NCI-H2081 treated with DMSO at 0.1 percent for 48 hours (cell line): ENCODE measurements at places on chromosomes 4 and X.

DNA sequence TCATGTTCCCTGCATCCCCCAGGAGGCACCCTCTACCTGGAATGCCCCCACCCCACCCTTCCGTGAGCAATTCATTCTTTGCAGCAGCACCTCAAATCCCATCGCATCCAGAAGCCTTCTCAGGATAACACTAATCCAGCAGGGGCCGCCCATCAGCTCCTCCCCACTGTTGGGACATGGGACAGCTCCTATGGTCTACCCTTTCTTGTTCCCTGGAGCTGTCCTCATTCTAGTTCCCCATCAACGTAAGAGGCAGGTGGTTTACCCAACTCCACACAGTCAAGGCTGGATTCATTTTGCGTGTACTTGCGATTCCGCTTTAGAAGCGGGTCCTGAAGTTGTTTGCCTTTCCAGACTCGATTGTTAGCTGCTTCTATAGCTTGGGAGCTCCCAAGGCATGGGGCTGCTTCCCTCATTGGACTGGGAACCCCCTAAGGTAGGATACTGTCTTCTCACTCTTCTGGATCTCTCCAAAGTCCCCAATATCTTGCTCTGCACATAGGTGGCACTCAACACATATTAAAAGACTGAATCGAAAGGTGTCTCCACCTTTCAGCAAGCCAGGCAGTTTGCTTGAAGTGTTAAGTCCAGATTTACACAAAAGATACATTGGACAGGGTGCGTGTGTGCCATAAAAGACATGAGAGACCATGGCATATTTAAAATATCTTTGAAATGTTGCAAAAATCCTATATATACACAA, 942 bp upstream of the APLN start:
- DNase-seq = no peak

DNA sequence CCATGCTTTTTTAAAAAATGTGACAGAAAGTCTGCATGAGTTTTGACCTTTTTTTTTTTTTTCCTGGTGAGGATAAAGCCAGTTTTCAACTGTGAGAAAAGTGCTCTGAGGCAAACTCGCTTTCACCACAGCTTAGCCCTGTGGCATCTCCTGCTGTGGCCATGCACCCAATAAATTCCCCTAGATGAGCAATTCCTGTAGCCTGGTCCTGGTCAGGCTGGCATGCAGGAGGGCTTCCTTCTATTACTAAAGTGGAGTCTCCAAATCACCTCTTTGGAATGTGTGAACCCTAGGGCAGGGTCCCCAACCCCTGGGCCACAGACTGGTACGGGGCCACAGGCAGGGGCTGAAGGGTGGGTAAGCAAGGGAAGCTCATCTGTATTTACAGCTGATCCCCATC, 265.4 kb downstream of the RAPGEF2 start:
- no peak for DNase-seq

DNA sequence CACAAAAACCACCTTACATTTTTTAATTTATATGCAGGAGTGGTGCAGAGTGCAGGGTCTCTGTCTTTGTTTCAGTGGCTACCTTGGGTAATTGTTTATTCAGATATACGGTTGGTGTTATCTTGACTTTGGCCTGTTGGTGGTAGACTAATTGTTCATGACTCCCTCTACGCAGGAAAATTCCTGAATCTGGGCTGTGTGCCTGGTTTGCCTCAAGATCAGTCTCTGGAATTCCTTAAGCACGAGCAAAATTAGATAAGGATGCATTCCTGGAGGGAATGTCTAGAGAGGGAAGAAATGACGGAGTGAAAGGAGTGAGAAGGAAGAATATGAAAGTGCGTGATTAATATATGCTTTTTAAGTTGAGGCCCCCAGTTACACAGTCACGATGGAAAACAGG, 576.9 kb upstream of the PCDH10 start:
- DNase-seq = no peak

- no peak for DNase-seq
Measured at GRCh38 chr4:85500110-85500867, 25.3 kb downstream of the ARHGAP24 start.

DNA sequence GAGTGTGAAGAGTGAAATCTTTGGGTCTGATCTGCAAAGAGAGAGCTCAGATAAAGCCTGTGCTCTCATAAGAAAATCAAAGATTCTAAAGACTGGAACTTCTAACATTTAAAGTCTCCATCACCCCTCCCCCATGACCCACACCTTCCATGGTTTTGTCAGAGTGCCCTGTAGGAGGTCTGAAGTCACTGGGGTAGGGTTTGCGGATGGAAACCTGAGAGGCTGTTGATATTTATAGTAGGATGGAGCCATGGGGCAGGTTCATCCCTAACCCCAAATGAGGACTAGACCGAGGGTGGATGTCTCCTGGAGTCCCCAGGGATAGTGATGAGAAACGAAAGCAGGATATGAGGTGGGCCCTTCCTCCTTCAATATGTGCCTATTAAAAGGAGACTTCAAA, 28.4 kb upstream of the NLGN4X start:
- DNase-seq = no peak

- DNase-seq = no peak
Measured at GRCh38 chrX:115449742-115450141, 111.2 kb upstream of the PLS3 start.

- no peak for DNase-seq
Measured at GRCh38 chr4:88937081-88937480, 119.9 kb downstream of the FAM13A start.

- DNase-seq = no peak
Measured at GRCh38 chr4:113025416-113025815, 24.0 kb upstream of the ANK2 start.

DNA sequence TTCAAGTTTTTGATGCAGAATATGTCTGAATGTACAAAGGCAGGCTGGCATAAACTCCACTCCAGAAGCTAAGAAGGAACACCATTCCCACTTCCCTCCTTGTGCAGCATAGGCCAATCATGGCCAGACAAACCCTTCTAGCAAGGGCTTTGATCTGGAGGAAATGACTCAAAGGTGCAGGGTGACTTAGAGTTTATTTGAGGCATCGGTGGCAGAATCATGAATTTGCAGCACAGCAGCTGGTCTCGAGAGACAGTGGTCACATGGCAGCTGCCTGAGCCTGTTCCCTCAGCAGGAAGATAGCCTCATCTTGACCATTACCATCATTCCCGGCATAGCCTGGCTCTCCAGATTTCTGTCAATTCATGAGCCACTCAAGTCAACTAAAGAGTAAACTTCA, 154.5 kb downstream of the ATP10D start:
- no peak for DNase-seq

DNA sequence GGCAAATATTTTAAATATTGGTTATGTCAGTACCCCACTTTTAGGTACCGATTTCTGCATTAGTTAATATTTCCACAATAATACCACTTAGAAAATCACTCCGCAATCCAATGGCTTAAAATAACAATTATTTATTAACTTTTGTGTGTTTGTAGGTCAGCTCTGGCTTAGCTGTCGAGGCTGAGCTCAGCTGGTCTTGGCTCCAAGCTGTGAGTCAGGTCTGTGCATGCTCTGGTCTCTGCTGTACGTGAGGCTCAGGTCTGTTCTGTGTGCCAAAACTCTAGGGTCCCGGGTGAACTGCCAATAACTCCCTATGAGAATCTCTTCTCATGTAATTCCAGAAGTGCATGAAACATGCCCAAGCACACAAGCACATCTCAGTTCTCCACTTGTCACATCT, 245.8 kb upstream of the GK2 start:
- DNase-seq = no peak

GRCh38 chr4:24763631-24764297, 31.6 kb upstream of the SOD3 start:
- DNase-seq = no peak

GRCh38 chr4:165994701-165995100, 121.7 kb downstream of the TLL1 start:
- no peak for DNase-seq

DNA sequence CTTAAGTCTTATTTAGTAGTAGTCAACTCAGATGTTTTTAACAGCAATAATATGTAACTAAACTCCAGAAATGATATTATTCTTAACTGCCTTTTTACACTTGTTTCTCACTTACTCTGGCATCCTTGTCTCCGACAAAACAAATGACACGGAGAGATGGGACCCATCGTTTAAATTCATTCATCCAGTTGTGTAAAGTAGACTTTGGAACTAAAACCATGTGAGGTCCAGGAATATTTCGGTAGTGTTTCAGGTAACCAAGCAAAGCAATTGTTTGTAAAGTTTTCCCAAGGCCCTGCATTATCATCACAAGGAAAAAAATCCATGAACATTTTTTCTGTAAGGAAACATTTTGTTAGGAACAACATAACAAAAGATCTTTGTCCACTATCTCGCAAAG, 11.6 kb downstream of the SMARCA1 start:
- no peak for DNase-seq
